ENCODE measurements at places on chromosomes 7 and 10. TPM values are rescaled to one million over a fixed set of nuclear protein-coding genes. Genes with fewer than 3 reads are reported as not detected.

The NUTM2A gene
- 4.2 TPM for polyA plus RNA-seq

The HOXA9 gene
- 95.8 TPM for polyA plus RNA-seq

The GNGT1 gene
- 0.26 TPM for polyA plus RNA-seq

The ELFN1 gene
- 12.3 TPM for polyA plus RNA-seq

The WEE2 gene
- 0.19 TPM for polyA plus RNA-seq

The DOCK4 gene
- polyA plus RNA-seq, result 26.1 TPM

The SPDYE1 gene
- polyA plus RNA-seq, result 1.2 TPM

The PDK4 gene
- 19.6 TPM for polyA plus RNA-seq

The SLC16A9 gene
- polyA plus RNA-seq, result 32.7 TPM

The NKX2-3 gene
- not detected for polyA plus RNA-seq

The CUBN gene
- polyA plus RNA-seq, result 102 TPM

The CALML5 gene
- not detected for polyA plus RNA-seq

The CFAP58 gene
- 0.95 TPM for polyA plus RNA-seq

The FZD1 gene
- 66.3 TPM for polyA plus RNA-seq

The C10orf90 gene
- 0.23 TPM for polyA plus RNA-seq

The TAS2R41 gene
- not detected for polyA plus RNA-seq

The SLC26A5 gene
- 0.19 TPM for polyA plus RNA-seq

The CALHM1 gene
- polyA plus RNA-seq, result 0.10 TPM

The HGF gene
- 1.3 TPM for polyA plus RNA-seq

The VWDE gene
- polyA plus RNA-seq, result 20.9 TPM

The AMZ1 gene
- polyA plus RNA-seq, result 0.10 TPM

The ACTL6B gene
- not detected for polyA plus RNA-seq

The CXCL12 gene
- polyA plus RNA-seq, result 730 TPM

The GIMAP4 gene
- polyA plus RNA-seq, result 22.6 TPM

The ITGB8 gene
- polyA plus RNA-seq, result 48.0 TPM

The IRF5 gene
- 16.1 TPM for polyA plus RNA-seq

The ZKSCAN5 gene
- 14.3 TPM for polyA plus RNA-seq

The PCGF6 gene
- 15.3 TPM for polyA plus RNA-seq

The ACBD7 gene
- polyA plus RNA-seq, result 5.3 TPM

The IL6 gene
- polyA plus RNA-seq, result not detected

The OR2A12 gene
- polyA plus RNA-seq, result not detected

The NEUROG3 gene
- polyA plus RNA-seq, result not detected

The VSTM4 gene
- 28.6 TPM for polyA plus RNA-seq

The AKR1C4 gene
- not detected for polyA plus RNA-seq

The CADPS2 gene
- polyA plus RNA-seq, result 42.6 TPM

The MICALL2 gene
- 5.4 TPM for polyA plus RNA-seq

The MSMB gene
- not detected for polyA plus RNA-seq

The IGFBP3 gene
- 93.7 TPM for polyA plus RNA-seq

The AZGP1 gene
- polyA plus RNA-seq, result 54.3 TPM

The MRC1 gene
- polyA plus RNA-seq, result 8.7 TPM
